Naive B cell (primary cell): ENCODE measurements at places on chromosomes 3 and 15. TPM values are rescaled to one million over a fixed set of nuclear protein-coding genes. Genes with fewer than 3 reads are reported as not detected.

FAM227B gene
- 23.6 TPM for polyA plus RNA-seq

DAZL gene
- 2.1 TPM for polyA plus RNA-seq

SERINC4 gene
- polyA plus RNA-seq, result 1.7 TPM

CCDC80 gene
- 0.29 TPM for polyA plus RNA-seq

PRKCD gene
- polyA plus RNA-seq, result 33.5 TPM

OPA1 gene
- polyA plus RNA-seq, result 27.2 TPM

ITIH3 gene
- polyA plus RNA-seq, result not detected

CDCP1 gene
- polyA plus RNA-seq, result not detected

C3orf85 gene
- not detected for polyA plus RNA-seq

CACNA2D3 gene
- not detected for polyA plus RNA-seq

PRSS50 gene
- polyA plus RNA-seq, result not detected

SCAANT1 gene
- not detected for polyA plus RNA-seq

OR5H1 gene
- not detected for polyA plus RNA-seq

SLC22A13 gene
- not detected for polyA plus RNA-seq

ADPRH gene
- 16.8 TPM for polyA plus RNA-seq

ARID3B gene
- 10.0 TPM for polyA plus RNA-seq

SLC25A36 gene
- polyA plus RNA-seq, result 61.2 TPM

TMCO5A gene
- not detected for polyA plus RNA-seq

GATM gene
- 9.8 TPM for polyA plus RNA-seq

CCDC191 gene
- 5.9 TPM for polyA plus RNA-seq

GOLGA6L10 gene
- not detected for polyA plus RNA-seq

MTFMT gene
- 16.3 TPM for polyA plus RNA-seq

DNA sequence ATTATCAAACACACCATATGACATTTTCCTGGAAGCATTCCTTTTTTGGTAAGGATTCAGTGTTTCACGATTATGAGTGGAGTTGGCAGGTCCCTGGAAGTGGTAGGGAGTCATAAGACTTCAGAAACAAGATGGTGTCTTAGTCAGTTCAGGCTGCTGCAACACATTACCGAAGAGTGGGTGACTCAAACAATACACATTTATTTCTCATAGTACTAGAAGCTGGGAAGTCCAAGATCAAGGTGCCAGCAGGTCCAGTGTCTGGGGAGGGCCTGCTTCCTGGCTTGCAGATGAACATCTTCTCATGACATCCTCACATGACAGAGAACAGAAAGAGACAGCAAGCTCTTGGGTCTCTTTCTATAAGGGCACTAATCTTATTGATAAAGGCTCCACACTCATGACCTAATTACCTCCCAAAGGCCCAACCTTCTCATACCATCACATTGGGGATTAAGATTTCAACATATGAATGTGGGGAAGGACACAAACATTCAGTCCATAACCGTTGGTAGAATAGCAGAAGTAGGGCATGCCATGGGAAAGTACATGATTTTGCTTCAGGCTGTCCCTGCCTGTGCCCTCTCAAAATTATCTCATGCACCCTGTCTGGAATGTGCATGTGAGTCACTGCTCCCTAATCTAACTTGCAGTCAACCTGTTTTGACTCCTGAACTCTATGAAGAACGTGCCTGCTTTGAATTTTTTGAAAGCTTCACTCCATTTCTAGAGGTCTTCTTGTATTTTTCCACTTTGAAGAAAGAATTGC is 72.5 kb downstream of the GTPBP8 start:
- no peak for DNase-seq

DNA sequence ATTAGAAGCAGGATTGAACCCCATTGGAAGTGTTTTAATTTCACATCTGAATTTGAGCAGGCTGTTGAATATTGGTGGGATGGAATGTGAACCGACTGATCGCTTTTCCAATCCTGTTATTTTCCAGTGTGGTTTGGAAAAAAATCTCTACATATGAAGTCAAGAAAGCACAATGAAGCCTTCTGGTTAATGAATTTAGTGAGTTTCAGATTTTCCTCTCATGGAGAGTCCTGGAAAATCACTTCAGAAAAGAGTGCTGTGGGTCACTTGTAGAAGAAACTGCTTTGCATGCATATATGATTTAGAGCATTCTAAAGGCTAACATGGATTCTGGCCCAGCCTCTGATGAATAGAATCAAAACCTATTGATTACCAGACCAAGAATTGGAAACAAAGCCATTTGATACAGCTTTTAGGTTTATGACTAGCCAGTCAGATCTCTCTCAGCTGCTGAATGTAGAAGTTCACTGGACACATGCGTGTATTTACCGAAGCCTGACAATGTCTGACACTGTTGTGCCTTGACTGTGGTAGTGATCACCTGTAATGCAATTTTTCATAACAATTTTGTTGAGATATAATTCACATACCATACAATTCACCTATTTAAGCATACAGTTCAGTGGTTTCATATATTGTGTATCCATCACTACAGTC is 121.9 kb downstream of the FNDC3B start:
- DNase-seq, result no peak

- no peak for DNase-seq
These were observed 35.0 kb downstream of the RAB11A start for GRCh38 chr15:65904301-65904700.

DNA sequence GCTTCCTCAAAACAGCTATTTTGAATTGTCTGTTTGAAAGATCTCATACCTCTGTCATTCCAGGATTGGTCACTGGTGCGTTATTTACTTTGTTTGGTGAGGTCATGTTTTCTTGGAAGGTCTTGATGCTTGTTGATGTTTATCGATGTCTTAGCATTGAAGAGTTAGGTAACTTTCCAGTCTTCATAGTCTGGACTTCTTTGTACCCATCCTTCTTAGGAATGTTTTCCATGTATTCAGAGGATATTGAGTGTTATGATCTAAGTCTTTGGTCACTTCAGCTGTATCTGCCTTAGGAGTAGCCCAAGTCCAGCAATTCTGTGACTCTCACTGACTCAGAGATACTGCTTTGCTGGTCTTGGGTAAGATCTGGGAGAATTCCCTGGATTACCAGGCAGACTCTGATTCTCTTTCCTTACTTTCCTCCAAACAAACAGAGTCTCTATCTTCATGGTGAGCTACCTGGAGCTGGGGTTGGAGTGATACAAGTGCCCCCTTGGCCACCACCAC is 398.6 kb downstream of the ZIC4 start:
- DNase-seq, result no peak

GRCh38 chr3:113231827-113232253 is 20.5 kb downstream of the BOC start:
- DNase-seq, result no peak

GRCh38 chr15:74464216-74464615 is 3.3 kb upstream of the UBL7 start:
- DNase-seq, result peak; percentile 53

- no peak for DNase-seq
These were observed 1.2 kb upstream of the C15orf40 start for GRCh38 chr15:83012636-83013035.

DNA sequence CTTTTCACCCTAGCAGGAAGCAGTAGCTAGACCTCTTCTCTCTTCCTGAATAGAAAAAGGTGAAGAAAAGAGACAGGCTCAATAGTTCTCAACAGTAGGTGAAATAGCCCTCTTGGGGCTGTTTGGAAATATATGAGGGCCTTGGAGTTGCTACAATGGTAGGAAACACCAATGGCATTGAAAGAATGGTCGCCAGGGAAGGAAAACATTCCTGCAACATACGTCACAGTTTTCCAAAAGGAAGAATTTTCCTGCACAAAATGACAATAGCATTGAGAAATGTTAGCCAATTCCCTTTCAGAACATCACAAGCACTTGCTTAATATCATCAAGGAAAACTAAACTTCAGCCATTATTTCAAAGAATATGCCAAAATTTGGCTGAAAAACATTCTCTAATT is 484.5 kb downstream of the IGSF11 start:
- no peak for DNase-seq

- DNase-seq, result no peak
These were observed 985.7 kb downstream of the NSUN3 start for GRCh38 chr3:95048564-95048963.

DNA sequence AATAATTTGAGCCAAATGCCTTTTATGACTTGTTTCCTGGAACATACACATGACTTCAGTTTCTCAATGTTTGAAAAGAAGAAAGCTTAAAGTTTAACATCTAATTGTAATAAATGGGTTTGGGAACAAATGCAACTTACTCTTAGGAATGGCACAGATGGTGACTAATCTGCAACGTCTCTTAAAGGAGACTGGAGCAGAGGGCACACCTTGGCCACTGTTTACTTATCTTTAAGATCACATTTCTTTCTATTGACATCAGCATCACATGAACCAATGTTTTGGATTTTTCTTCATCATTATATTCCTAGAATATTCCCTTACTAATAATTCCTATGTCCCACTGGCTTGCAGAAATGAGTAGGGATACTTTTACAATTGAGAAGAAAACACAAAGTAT is 229.5 kb downstream of the CHL1 start:
- DNase-seq, result no peak

- no peak for DNase-seq
These were observed 74.8 kb downstream of the SNTN start for GRCh38 chr3:63727233-63727632.

- no peak for DNase-seq
These were observed 548.0 kb upstream of the CCDC54 start for GRCh38 chr3:106829206-106829605.

- no peak for DNase-seq
These were observed 139.2 kb downstream of the PDCD6IP start for GRCh38 chr3:33937628-33938027.

DNA sequence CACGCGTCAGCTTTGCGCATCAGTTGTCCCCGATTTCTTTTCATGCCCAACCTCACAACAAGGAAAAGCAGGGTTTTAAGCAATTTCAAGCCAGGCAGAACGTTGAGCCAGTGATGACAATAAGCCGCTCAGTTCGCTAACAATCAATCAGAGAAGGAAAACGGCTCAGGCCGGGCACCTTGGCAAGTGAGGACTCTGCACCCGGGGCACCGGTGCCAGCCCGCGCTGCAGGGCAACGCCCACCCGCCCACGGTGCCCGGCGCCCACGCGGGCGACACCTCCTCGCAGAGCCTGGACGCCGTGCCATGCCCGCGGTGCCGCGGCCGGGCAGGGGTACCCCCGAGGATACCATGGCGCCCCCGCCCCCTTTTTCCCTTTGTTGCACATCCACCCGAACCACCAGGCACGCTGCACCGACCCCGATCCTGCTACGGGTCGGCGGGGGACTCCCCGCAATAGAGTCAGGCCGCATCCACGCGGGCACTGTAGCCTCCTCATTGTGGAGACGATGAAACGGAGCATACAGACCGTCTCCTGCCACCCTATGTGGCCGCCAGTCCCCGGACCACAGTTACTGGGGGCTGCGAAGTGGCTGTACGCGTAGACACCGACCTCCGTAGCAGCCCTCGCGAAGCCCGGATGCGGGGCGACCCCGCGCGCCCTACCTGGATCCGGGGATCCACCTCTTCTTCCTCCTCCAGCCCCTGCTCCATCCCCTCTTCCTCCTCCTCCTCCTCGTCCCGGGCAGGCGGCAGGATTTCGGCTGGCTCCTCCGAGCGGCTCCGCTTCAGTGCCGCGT is 581 bp downstream of the SH3BP5 start:
- peak; percentile 57 for DNase-seq

DNA sequence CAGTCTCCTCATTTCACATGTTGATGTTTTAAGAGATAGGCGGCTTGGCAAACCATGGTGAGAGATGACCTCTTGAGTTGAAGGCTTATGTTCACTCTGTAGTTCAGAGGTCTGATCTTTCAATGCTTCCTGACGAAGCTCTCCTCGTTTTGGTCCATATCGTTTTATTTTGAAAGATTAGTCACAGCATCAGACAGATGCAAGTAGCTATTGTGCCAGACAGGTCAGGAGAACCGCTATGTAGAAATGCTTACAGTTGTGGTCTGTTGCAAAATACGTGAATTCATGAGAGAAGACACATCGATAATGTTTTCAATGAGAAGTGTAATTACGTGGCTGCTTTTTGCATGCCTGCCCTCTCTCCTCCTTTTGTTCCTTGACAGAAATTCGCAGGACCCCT is 47.5 kb downstream of the CHL1 start:
- DNase-seq, result no peak

DNA sequence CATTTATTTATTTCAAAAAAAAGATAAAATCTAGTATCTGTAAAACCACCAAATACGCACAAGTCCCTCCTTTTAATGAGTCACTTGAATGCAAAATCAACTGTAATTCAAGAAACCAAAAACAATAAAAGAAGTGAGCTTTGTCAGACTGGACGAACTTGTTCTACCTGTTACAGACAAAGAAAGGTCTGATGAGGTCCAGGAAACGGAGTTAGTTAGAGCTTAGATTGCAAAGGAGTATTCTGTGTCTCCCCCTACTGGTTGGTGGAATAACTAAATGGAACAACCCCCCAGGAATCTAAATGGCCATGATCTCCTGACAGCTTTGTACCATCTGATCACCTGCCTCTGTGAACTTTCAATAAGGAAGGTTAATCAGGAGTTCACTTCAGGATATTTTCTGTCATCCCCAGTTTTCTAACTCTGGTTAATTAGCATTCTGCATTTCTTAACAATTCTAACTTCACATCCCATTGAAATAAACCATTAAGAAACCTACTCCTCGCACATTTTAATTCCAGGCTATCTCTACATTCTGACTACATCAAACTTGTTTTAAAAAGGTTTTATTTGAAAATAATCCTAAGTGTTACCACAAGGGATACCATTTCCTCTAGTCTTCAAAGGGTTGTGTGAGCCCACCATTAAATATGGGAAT is 333.0 kb upstream of the SATB1 start:
- DNase-seq, result peak; percentile 74

GRCh38 chr3:178048768-178049167 is 487.5 kb upstream of the KCNMB2 start:
- no peak for DNase-seq

- DNase-seq, result no peak
These were observed 46.8 kb upstream of the DPPA4 start for GRCh38 chr3:109384164-109384563.

DNA sequence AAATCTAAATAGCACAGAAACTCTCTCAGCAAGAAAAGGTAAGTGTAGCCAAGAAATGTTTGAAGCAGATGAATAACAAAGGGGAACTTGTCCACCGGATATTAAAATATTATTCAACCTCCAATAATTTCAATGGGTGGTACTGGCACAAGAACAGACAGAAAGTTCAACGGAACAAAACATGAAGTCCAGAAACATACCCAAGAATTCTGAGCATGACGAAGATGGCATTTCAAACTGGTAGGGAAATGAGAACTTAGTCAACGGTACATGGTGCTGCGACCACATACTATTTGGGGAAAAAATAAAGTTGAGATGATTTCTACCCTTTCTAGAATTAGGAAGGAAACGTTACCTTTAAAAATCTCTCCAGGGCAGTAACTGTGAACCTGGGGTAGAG is 5.5 kb downstream of the CHSY1 start:
- peak; percentile 26 for DNase-seq

- DNase-seq, result no peak
These were observed 220.5 kb upstream of the SLCO3A1 start for GRCh38 chr15:91632981-91633380.

GRCh38 chr15:27933562-27933961 is 165.6 kb downstream of the OCA2 start:
- no peak for DNase-seq

DNA sequence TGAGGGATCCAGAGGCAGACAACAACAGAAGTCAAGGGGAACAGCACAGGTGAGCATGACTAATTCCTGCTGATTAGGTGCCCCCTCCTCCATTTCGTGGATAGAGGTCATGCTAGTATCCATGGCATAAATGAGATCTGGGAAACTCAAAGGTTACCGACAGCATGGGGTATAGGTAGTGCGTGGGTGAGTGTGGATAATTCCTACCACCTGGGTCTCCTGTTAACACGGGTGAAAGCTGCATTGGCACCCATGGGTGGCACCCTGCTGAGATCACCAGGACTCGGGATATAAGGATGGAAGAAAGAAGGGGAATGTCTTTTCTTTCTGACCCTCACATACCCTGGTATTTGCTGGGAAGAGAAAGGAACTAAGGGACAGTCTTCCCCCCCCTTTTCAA is 14.4 kb upstream of the CHST2 start:
- no peak for DNase-seq
